ENCODE measurements at places on chromosomes 5 and 9. TPM values are rescaled to one million over a fixed set of nuclear protein-coding genes. Genes with fewer than 3 reads are reported as not detected.

The DOCK2 gene
- 246 TPM for total RNA-seq

DNA sequence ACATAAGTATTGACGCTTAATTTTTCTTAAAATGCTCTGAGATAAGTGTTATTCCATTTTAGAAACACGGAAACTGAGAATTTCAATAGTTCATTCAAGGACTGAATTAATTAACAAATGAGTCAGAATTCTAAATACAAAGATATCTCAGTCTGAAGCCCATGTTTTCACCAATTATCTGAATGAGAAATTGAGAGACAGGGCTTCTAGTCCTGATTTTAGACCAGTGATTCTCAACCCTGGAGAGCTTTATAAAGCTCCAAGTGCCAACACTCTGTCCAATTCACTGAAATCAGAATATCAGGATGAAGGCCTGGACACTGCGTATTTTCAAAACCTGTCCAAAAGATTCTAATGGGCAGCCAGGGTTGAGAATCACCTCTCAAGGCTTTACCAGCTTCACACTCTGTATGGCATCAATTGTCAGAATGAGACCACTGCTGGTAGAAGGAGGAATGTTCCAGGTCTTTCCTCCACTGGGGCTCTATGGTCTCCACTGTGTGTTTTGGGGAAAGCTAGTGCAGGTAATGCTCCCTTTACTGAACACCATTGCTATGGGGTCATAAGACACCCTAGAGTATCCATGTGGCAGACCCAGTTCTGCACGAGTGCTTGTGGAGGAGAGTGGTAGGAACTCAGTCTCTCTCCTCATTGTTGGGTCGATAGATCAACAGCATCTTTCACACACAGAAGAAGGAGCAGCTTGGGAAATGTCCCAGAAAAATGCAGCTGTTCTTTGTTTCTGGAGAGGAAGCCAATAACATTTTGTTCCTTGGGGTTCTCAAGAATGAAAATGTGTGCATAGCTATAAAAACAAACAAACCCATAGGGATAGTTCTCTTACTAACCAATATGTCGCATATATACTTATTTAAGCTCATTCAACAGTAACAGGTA, 99.7 kb upstream of the OSMR start:
- no peak for DNase-seq

GRCh38 chr5:172048539-172049101, 42.2 kb upstream of the FBXW11 start:
- no peak for DNase-seq

The HRH2 gene
- 34.3 TPM for total RNA-seq

- DNase-seq, result no peak
These were observed 282.4 kb downstream of the EFNA5 start for GRCh38 chr5:107388141-107388861.

DNA sequence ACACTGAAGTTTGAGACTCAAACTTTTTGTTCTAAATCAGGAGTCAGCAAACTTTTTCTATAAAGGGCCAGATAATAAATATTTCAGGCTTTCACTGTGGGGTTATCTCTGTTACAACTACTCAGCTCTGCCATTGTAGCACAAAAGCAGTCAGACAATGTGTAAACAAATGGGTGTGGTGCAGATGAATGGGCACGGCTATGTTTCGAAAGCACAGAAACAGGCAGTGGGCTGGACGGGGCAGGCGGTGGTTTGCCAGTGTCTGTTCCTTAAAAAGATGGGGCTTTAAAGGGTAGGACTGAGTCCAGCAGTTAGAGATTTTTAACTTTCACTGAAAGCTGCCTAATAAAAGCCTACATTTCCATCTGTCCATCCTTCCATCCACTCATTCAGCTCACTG, 48.9 kb downstream of the PFDN1 start:
- DNase-seq, result no peak

- DNase-seq, result no peak
These were observed 284.9 kb downstream of the SLIT3 start for GRCh38 chr5:169015991-169016390.

GRCh38 chr9:71363286-71363961, 242.0 kb upstream of the TRPM3 start:
- DNase-seq, result no peak

The AGXT2 gene
- total RNA-seq, result not detected

The CCL19 gene
- not detected for total RNA-seq

The CENPP gene
- 19.2 TPM for total RNA-seq

The NNT gene
- total RNA-seq, result 64.8 TPM

DNA sequence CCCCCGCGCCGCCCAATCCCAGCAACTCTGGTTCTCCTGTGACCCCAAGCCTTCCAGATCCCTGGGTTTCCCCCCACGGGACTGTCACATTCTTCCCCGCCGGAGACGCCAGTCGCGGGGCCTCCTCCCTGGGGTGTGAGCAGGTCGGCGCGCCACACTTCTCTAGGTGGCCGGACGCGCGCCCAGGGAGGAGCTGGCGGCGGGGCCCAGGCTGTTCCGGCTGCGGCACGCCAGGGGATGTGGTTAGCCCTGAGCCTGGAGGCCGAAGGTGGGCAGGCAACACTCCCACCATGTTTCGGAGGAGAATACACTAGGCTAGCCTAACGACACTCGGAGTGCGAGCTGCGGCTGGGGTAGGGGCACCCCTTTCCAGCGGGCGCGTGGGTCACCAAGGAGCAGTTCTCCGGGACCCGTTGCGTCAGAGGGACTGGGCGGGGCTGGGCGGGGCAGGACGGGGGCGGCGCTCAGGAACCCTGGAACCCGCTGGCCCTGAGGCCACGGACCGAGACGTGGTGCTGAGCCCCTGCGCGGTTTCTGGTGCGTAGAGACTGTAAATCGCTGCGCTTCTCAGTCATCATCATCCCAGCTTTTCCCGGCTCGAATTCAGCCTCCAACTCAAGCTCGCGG, at the start of gene SLC27A6:
SLC27A6 (plus strand) TSS at position 478 of the 627 bp plus-strand sequence. CDS start 650 bp downstream, outside the sequence.
- no peak for DNase-seq

- no peak for DNase-seq
These were observed 9.5 kb upstream of the HAND1 start for GRCh38 chr5:154487541-154487940.

The MELK gene
- 57.9 TPM for total RNA-seq
